ENCODE measurements at places on chromosomes 13 and 19.

DNA sequence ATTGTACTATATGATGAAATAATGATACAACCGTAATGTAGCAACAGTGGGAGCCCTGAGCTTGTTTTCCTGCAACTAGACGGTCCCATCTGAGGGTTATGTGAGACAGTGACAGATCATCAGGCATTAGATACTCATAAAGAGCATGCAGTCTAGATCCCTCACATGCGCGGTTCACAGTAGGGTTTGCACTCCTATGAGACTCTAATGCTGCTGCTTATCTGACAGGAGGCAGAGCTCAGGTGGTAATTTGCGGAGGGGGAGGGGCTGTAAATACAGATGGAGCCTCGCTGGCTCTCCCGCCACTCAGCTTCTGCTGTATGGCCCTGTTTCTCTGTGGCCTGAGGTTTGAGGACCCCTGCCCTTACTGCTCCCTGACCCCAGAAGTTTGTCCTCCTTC lies 13.7 kb downstream of the EPHX3 start:
- no peak for DNase-seq

- peak; percentile 15 for DNase-seq
Measured at GRCh38 chr13:57673197-57673596, 41.7 kb downstream of the PCDH17 start.

- peak; percentile 10 for DNase-seq
Measured at GRCh38 chr13:36101157-36101556, 30.0 kb downstream of the DCLK1 start.

DNA sequence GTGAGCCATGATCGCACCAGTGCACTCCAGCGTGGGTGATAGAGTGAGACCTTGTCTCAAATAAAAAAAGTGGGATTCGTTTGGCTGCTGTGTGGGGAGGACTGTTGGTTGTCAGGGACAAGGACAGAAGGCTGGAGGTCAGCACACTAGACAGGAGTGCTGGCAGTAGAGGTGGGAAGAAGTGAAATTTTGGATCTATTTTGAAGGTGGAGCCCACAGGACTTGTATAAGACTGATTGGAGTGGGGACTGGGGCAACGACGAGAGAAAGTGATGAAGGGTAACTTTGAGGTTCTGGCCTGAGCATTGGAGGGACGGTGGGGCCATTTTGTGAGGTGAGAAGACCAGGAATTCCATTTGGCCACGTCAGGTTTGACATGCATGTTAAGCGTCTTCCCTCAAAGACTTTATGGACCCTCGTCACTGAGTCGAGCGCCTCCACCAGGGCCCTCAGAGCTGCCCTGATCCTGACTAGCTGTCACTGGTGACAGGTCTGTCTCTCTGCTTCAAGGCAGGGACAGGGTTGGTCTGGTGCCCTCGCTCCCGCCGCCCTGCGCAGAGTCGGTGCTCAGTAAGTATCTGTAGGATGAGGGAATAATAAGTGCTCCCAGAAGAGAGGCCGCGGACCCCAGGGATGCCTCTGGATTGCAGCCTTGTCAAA lies 673 bp downstream of the CTU1 start:
- peak; percentile 35 for DNase-seq

DNA sequence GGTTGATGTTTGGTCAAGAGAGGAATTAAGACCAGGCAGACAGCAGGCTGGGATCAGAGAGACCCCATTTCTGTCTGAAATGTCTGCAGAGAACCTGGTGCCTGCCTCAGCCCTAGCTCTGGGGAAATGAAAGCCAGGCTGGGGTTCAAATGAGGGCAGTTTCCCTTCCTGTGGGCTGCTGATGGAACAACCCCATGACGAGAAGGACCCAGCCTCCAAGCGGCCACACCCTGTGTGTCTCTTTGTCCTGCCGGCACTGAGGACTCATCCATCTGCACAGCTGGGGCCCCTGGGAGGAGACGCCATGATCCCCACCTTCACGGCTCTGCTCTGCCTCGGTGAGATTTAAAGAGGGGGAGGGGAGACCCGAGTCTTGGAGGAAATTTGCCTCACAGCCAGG lies at the start of gene LILRB4:
Gene LILRB4, plus strand, starts transcription at position 256 of the 400 bp plus-strand sequence. Its CDS starts 49 bp downstream, at position 305.
- no peak for DNase-seq

GRCh38 chr13:62432906-62433305 lies 1017.3 kb upstream of the PCDH20 start:
- no peak for DNase-seq

DNA sequence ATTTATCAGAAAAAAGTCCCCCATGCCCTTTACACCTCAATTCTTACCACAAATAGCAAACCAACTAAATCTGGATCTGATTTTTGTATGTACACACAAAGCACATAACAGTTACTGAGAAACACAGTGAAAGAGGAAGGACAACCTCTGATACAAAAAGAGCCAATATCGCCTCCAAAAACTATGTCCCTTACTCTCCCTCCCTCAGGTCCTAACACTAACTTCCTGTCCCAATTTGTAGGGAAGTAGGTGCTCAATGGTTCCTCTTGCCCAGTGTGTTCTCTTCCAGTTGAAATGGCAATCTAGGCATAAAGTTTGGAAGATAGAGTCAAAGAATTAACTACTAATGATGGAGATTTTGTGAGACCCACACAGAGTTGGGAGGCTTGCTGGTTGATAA lies 15.8 kb upstream of the FPR3 start:
- DNase-seq: no peak

DNA sequence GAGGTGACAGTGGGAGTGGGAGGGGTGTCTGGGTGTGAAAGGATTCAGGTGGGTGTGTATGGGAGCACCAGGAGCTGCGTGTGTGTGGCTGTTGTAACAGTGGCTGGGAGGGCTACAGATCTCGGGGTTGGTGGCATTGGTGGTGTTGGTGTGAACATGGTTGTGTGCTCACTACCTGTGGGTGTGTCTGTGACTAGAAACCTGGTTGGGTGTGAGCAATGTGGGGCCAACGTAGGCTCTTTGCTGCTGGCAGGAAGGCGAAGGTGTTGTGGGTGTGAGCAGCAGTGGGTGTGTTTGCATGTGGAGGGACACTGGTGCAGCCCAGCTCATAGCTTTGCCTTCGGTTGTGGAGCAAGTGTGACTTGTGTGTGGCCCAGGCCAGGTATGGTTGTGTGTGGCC lies 3.7 kb upstream of the NR2C2AP start:
- DNase-seq: no peak

DNA sequence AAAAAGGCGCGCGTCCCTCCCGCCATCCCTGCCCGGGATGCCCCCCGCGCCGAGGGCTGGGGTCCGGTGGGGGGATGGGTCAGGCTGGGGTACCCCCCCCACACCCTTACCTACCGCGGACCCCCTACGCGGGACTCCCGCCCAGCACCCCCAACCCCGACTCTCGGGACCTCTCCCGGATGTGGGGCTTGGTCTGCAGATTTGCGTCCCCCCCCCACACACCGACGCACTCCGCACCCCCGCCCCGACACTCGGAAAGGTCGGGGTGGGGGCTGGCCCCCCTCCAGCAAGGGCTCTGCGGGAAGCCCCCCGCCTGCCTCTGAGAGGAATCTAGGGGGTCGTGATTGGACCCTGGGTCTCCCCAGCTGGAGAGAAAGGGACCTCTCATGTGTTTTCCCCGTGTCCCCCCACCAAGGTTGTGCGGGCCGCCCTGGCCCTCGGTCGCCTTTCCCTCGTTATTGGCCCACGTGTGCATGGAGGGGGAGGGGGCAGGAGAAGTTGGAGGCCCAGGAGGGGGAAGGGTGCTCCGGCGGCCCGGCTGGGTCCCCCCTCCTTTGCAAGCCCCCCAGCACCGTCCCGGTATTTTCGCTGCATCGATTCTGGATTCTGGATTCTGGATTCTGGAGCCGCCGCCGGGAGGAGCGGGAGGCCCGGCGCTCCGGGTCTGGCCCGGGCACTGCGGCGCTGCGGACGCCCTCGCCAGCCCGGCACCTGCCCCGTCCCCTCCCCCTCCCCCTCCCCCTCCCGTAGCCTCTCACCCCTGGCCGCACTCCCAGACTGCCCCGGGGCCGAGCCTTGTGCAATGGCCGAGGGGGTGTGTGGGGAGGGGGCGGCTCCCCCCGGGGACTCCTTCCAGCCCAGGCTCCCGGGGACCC lies 607 bp downstream of the NFIC start:
- DNase-seq: peak; percentile 64

DNA sequence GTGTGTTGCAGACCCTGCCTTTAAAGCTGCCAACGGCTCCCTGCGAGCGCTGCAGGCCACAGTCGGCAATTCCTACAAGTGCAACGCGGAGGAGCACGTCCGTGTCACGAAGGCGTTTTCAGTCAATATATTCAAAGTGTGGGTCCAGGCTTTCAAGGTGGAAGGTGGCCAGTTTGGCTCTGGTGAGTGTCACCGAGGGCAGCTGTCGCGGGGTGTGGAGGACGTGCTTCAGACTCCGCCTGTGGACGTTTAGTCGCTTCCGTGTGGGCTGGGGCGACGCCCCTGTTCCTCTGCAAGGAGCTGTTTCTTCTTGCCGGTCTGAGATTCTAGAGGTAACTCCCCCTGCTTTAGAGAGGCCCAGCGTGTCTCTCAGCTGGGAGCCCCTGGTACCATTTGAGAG lies 24.5 kb downstream of the LAMP1 start:
- DNase-seq: no peak

DNA sequence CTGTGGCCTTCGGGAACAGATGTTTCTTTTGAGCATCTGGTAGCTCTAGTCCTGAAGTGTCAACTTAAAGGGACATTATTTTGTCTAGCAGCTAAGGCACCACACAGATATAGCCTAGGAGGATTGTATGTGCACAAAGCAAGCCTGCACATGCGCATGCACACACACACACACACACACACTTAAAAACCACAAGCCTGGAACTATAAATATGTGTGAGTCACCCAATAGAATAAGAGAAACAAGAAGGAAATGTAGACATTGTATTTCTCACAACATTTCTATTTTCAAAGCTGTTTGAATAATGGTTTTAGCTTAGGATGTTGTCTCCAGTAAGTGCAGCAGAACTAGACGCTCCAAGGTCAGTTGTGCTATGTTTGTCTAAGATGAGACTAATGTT lies 516.5 kb downstream of the SUCLA2 start:
- no peak for DNase-seq

DNA sequence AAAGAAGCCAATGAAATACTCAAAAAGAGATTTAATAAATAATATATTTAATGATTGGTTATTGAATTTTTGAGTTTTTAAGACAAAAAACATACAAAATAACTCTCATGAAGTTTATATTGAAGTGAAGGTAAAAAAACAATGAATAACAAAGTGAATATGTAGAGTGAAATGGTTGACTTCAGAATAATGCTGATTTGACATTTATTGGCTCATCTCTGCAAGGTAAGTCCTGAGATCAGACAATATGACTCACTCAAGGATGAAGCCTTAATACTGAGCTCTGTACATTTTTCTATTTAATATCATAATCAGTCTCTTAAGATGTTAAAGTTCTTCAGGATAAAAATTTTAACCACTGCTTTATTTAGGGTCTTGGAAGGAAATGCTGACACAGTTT lies 1398.9 kb upstream of the PCDH9 start:
- no peak for DNase-seq

- DNase-seq: no peak
Measured at GRCh38 chr13:50915565-50915964, 6.0 kb downstream of the RNASEH2B start.

DNA sequence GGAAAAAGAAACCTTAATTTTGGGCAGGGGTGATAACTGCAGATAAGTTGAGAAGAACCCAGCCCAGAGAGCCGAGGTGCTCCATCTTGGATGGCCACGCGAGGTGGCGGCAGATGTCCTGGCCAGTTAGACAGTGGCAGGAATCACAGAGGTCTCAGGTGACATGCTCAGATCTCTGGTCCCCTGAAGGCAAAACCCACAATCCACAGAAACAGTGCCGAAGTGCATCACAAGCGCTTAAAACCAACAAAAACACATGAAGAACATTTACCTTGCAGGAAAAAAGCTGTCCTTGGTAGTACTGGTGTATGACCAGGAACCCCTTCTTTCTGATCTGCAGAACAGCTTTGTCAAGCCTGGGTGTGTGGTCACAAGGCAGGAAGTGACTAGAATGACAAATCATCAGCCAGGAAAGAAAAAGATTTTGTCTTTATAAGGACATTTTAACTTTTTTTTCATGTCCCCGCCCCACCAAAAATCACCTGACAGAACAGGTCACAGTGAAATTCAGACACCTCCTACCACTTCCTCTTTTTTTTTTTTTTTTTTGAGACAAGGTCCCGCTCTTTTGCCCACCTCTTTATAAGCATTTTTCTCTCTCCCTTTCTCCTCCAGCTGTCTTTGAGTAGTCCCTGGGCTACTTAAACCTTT lies at the start of gene LCP1:
Gene LCP1, minus strand, starts transcription at position 338 of the 651 bp plus-strand sequence. CDS start 22,515 bp downstream, outside the sequence.
- no peak for DNase-seq

DNA sequence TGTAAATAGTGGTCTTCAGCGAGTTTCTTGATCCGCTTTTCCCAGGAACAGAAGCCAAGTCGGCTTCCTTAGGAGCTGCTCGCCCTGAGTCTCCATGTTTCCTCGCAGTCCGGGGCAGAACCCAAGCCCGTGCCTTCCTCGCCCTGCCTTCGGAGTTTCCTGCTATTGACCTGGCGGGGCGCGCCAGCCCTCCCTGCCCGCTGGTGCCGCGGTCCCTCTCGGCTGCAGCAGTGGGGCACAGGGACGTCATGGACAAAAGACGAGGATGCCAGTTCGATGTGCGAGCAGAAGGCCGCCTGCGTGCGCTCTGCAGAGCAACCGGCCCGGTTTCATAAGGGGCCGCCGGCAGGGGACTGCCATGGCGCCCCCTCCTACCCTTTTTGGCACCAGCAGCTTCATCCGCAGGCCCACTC lies 156.6 kb downstream of the TM9SF2 start:
- no peak for DNase-seq

GRCh38 chr19:51140441-51140840 lies 1.7 kb upstream of the SIGLEC7 start:
- no peak for DNase-seq

DNA sequence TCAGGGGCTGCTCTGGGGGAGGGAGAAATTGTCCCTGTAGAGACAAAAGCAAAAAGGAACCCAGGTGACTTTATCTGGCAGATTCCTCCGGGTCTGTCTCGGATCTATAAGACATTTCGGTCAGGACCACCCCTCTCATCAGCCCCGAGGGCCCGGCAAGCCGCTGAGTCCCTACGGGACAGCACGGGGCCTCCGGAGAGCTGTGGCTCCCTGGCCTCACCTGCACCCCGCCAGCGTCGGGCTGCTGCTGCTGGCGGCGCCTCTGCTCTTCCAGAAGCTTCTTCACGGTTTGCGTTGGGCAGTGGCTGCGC lies 1.9 kb downstream of the NFKBID start:
- no peak for DNase-seq

- DNase-seq: no peak
Measured at GRCh38 chr13:44810061-44810840, 179.0 kb downstream of the NUFIP1 start.

DNA sequence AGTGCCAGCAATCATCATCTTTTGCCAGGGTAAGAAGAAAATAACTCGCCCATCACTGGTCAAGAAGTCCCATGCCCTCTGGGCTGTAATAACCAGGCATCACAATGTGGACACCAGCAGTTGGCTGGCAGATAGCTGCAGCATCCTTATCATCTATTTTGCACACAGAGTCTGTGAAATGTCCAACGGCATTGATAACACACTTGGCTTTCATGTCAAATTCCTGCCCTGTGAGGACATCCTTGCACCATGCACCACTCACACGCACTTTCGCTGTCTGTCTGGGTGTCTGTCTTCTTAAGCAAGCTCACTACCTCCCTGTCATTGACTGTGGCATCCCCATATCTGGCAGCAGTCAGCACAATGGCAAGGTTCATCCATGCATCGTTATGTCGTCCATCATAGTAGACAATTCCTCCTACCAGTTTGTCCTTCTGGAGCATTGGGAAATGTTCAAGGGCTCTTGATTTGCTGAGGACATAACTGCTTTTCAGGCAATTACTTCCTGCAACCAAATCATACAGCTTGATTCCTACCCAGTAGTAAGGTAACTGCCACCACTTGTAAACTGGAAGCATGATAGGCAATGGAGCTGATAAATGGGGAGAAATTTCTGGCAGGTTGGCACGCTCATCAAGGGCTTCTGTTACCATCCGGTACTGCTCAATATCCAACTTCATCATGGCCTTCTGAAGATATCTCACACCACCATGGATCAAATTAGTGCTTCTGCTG lies 6.8 kb upstream of the ZSCAN5A start:
- DNase-seq: no peak

Measured in SJCRH30 (cell line).